ENCODE measurements at places on chromosomes 4 and X. TPM values are rescaled to one million over a fixed set of nuclear protein-coding genes. Genes with fewer than 3 reads are reported as not detected.

- no peak for DNase-seq
Measured at GRCh38 chr4:15784959-15785634, 7.0 kb downstream of the CD38 start.

Gene PHEX
- 0.05 TPM for total RNA-seq

Gene PLCXD1
- total RNA-seq, result 13.0 TPM

Gene DGKK
- total RNA-seq, result not detected

GRCh38 chr4:657834-658667, 16.0 kb downstream of the ATP5ME start:
- no peak for DNase-seq

Gene WWC2
- total RNA-seq, result 11.4 TPM
